RWPE1 (cell line): ENCODE measurements at places on chromosomes 3 and 15.
A peak's percentile ranks its signal among the peaks of the same experiment; 100 is the strongest.

- DNase-seq: no peak
These were observed 419.4 kb upstream of the ONECUT1 start for GRCh38 chr15:53209396-53210042.

GRCh38 chr15:86568378-86568777, 488.7 kb downstream of the AGBL1 start:
- DNase-seq: no peak

GRCh38 chr15:78339559-78339958, 594 bp upstream of the CRABP1 start:
- DNase-seq: no peak

DNA sequence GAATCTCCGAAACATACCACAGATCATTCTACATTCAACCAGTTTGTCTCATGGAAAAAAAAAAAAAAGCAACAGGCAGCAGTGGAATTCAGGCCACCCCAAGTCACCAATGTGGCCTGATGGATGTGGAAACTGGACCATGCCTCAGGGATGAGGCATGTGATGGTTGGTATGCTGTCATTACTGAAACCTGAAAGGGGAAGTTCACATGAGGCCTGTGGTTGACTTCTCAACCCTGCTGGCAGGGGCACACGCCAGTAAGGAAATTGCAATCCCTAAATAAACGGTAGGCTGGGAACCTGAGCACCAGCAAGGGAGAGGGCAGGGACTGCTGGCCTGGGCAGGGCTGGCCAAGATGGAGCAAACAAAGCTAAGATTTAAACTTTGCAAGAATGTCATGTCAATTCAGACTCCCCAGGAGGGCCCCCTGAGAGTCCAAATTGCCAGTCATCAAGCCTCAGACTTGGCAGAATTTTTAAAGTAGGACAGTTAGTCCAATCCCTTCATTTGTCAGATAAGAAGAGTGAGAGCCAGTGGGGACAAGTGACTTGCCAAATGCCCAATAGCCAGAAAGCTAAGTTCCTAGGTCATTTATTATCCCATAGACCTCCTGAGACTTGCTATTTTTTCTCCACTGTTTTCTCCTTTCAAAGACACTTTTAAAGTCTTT, 310.4 kb downstream of the ERC2 start:
- no peak for DNase-seq

DNA sequence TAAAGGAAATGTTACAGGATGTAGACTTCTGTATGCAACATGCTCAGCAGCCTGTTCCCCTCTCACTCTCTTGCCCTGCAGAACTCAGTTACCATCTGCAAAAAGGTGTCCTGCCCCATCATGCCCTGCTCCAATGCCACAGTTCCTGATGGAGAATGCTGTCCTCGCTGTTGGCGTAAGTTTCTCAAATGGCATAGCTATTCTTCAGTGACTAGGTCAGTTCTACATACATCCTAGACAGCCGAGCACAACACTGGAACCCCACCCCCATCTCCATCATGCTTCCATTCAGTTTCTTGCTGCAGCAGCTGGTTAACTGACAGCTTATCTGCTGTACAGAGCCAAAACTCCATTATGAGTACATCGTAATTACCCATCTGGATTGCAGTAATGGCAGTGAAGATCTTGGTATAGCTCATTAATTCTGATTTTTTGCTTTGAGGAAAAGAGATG, 4.5 kb downstream of the THBS1 start:
- DNase-seq: no peak

GRCh38 chr15:25438601-25439368, at the start of gene UBE3A:
Gene UBE3A, minus strand, starts transcription at chr15:25439024. Its CDS starts 29,917 bp downstream, at chr15:25409107.
- peak; percentile 86 for DNase-seq

DNA sequence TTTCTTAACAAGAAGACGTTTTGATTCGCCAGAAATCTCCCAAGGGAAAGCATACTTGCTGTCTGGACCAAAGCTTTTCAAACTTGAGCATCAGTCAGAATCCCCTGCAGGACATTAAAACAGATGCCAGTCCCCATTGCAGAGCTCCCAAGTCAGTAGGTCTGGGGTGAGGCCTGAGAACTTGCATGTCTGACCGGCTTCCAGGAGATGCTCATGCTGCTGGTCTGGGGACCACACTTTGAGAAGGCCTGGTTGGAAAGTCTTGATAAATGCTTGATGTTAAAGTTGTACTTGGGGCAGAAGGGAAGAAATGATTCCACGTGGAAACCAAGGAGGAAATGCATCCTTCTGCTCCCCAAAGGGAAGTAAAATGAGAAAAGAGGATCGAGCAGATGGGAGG, 24.3 kb upstream of the CAV3 start:
- DNase-seq: no peak

- DNase-seq: no peak
These were observed 18.7 kb upstream of the PDE8A start for GRCh38 chr15:84962955-84963354.

GRCh38 chr3:132961991-132962390, 76.2 kb upstream of the TMEM108 start:
- no peak for DNase-seq

GRCh38 chr3:194323785-194324735, 27.1 kb downstream of the CPN2 start:
- peak; percentile 64 for DNase-seq

DNA sequence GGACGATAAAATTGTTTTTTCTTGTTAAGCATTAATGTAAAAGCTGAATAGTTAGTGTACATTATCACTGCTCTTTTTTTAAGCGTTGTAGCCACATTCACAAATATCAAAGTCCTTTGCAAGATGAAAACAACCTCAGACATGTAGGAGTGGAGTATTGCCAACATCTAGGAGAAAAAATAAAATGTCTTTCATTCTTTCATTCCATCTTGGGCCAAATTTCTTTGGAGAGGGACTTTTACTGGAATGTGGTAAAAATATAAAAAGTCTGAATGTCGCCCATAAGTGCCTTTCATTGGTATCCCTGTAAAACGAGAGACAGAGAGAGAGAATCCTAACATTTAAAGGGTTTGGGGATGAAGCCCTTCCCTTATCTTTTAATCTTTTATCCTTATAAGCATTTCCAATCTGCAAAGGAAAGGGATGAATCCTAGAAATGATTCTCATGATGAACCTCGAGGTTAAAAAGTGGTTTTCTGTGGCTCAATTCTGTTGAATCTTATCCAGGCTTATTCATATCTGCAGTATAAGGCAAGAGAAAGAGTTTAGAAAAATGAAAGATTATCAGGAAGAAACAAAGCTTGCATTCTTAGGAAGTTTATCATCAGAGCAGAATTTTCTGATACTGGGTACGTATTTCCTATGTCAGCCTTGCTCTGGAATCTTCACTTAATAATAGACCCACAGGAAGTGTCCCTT, 1031.7 kb downstream of the MCTP2 start:
- DNase-seq: no peak

GRCh38 chr3:76438971-76439370, 600.9 kb upstream of the ROBO2 start:
- DNase-seq: no peak

GRCh38 chr15:65054333-65055200, 9.4 kb downstream of the SLC51B start:
- peak; percentile 75 for DNase-seq

DNA sequence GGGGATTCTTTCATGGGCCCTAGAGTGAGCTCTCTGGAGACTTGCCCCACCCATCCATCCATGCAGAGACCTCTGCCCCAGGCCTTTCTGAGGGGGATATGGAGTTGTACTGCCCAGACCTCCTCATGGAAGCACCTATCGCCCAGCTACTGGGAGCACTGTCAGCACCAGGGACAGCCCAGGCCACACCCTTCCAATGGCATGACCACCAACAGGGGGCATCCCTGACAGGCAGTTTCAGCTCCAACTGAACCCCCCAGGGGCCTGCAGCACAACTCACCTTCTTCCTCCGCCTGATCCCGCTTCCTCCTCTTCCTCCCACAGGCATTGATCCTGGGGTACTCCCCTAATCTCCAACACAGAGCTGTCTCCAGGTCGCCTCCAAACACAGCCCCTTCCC, 21.8 kb downstream of the MRPS11 start:
- no peak for DNase-seq

GRCh38 chr3:89908711-89909213, 801.3 kb downstream of the EPHA3 start:
- no peak for DNase-seq

DNA sequence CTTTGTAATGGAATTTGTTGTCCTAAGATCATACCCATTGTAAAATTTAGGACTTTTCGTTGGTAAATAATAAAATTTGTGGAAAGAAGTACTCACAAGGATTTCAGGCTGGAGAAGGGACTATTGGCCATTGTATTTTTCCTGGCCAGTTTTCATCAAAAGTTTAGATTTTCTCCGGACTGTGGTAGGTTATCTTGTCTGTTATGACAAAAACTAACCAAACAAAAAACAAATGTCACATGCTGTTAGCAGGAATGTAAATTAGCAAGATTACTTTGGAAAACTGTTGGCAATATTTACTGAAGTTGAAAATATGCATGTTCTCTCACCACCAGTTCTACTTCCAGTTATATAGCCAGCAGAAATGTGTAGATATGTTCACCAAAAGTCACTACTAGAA, 27.8 kb downstream of the PDE8A start:
- DNase-seq: no peak

DNA sequence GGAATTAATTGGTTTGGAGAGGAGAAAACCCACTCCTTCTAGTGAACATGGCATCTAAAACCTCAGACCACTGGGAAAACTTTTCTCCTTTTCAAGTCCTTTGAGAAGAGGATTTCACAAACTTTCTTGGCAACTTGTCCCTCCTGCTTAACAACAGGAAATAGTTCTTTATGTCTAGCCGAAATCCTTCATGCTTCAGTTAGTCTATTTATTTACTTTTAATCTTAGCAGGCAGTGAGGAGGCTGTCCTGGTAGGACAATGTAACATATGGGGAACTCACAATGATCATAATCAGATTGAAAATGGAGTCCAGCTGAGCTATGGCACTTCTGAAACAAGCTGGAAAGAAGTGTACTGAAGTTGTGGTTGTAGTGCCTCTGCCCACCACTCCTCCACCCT, 50.6 kb downstream of the KY start:
- no peak for DNase-seq

- peak; percentile 3 for DNase-seq
These were observed 342.7 kb downstream of the PTPRG start for GRCh38 chr3:61903931-61904657.

GRCh38 chr15:83700082-83700481, 46.2 kb downstream of the ADAMTSL3 start:
- DNase-seq: no peak

- DNase-seq: no peak
These were observed 29.2 kb upstream of the UMPS start for GRCh38 chr3:124700880-124701684.

- DNase-seq: no peak
These were observed 472.7 kb upstream of the CFAP20DC start for GRCh38 chr3:59522550-59522949.

GRCh38 chr15:71107501-71107815, 7.8 kb upstream of the THSD4 start:
- no peak for DNase-seq

- DNase-seq: no peak
These were observed 157.5 kb upstream of the FRG2C start for GRCh38 chr3:75506603-75507002.

GRCh38 chr3:140719841-140720614, 42.2 kb downstream of the TRIM42 start:
- DNase-seq: no peak

GRCh38 chr15:29364426-29365078, 94.9 kb upstream of the NSMCE3 start:
- DNase-seq: peak; percentile 13

- no peak for DNase-seq
These were observed 257.7 kb downstream of the RBMS3 start for GRCh38 chr3:29538610-29538958.

GRCh38 chr3:114941626-114942309, 205.3 kb downstream of the ZBTB20 start:
- DNase-seq: no peak

GRCh38 chr3:24060055-24060454, 115.0 kb downstream of the NR1D2 start:
- peak; percentile 37 for DNase-seq

GRCh38 chr3:147614210-147614609, 205.0 kb downstream of the ZIC1 start:
- DNase-seq: no peak

DNA sequence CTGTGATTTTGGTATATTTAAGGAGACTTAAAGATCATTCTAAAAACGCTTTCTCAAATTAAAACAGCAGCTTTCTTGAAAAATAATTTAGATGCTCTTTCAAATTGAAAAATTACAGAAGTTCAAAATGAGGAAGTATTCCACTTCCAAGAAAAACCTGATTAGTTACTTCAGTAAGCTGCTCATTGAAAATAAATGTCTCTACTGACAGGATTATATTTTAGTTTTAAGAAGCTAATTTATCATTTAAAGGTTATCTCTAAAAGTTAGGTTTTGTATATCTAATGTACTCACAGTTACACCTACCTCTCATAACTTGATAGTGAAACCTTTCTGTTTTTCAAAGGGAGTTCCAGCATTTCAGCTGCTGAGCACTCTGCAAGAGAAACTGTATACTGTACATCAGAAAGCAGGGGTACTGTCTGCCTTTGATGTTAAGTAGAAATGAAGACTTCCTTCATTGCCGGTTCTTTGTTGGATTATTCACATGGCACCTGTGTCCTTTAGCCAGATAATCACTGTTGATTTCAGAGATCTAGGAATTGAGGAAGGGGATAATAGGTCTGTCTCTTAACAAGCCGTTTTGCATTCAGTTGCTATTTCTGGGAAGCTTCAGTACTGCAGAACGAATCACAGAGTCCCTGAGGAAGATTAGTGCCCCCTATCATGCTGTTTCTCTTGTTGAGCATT, 161.6 kb downstream of the TCF12 start:
- no peak for DNase-seq

- no peak for DNase-seq
These were observed 19.1 kb upstream of the MCTP2 start for GRCh38 chr15:94212291-94212690.

DNA sequence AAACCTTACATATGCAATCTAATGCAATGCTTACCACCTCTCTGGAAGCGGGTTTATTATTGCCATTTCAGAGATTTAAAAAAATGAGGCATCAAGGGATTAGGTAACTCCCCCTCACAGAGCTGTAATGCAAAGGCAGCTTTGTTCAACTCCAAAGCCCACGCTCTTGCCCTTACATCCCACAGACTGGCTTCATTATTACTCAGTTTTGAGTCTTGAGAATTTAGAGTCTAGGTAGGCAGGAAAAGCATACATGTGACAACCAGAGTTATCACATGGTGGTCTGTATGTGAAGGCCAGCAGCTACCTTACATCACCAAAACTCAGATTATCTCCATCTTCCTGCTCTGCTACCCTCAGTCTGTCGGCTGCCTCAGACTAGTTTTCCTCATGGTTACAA, 326.9 kb downstream of the UACA start:
- no peak for DNase-seq
